ENCODE measurements at places on chromosomes 7 and 10.

GRCh38 chr10:96699613-96700012 lies 20.7 kb downstream of the PIK3AP1 start:
- DNase-seq: no peak

DNA sequence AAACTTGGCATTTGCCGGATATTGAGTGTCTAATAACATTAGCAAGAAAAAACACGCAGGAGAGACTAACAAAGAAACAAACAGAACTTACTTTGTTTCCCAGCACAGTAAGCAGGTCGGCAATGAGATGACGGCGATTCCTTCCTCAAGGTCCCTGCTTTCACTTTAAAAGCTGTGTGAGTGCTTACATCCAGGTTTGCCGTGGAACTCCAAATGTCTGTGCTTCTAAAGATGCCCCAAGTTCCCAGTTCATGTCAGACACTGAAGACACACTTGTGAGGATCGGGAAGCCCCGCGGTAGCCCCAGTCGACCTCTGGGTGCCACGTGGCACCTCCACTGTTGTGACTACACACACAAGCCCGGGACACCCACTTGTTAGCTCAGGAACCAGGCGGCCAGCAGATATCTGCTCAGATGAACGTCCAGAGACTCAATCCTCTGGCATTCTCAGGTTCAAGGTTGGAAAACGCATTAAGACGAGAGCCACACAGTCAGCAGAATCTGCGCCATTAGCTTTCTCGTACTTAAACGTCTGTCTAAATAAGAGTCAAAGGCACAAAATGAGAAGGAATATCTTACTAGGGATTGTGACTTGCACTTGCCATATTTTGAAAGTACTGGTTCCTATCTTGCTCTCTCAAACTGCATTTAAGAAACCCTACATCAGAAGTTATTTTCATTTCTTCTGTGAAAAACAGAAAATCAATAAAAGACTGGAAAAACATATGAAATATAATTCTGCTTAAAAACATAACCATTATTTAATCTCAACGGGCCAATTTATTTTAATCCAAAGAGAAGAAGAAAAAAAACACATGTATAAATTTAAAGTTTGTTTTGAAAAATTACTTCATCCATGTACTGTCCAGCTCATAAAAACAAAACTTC lies 207.6 kb upstream of the KLF14 start:
- DNase-seq: peak; percentile 50

GRCh38 chr10:14421941-14422340 lies 91.2 kb upstream of the FRMD4A start:
- DNase-seq: no peak

DNA sequence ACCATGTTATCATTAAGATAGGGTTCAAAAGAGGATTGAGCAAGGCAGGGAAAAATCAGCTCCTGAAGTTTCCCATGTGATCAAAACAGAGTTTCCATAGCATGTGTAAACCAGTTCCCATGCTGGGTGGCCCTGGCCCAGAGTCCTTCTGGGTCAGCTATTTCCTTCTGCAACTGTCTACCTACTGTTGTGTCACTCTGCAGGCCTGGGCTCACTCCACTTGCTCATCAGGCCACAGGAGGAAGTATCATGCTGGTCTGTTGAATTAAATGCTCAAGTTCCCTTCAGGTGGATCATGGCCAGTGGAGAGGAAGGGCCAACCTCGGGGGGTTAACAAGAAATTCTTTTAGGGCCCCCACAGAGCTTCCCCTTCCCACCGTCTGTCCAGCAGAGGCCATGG lies 104.7 kb downstream of the GFRA1 start:
- DNase-seq: no peak

DNA sequence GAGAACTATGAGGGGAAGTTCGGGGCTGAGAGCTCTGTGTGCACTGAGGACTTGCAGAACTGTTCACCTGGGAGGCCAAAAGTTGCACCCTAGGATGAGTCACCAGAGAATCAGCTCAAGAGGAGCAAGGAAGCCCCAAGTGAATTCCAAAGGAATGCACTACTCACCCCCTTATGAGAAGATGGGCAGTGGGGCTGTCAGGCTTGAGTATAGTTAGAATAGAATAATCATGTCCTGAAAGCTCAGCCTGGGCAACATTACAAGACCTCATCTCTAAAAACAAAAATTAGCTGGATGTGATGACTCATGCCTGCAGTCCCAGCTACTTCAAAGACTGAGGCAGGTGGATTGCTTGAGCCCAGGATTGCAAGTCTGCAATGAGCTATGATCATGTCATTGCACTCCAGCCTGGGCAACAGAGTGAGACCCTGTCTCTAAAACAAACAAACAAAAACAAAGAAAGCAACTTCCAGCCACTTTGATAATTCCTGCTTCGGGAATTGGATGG lies 30.0 kb downstream of the MAP3K8 start:
- no peak for DNase-seq

DNA sequence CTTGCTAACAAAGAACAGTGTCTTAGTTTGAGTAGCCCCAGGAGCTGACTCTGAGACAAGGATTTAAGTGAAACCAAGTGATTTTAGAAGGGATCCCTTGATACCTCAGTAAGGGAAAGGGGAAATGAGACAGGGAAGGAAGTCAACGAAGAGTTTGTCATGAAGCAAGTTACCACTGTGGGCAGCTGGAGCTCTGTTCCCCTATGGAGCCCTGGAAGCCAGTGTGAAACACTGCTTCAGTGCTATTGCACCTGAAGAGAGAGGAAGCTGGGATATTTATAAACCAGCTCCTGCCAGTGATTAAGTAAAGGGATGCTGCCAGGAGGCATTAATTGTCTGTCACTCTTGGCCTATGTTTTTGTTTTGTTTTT lies 58.9 kb upstream of the WAPL start:
- DNase-seq: no peak

DNA sequence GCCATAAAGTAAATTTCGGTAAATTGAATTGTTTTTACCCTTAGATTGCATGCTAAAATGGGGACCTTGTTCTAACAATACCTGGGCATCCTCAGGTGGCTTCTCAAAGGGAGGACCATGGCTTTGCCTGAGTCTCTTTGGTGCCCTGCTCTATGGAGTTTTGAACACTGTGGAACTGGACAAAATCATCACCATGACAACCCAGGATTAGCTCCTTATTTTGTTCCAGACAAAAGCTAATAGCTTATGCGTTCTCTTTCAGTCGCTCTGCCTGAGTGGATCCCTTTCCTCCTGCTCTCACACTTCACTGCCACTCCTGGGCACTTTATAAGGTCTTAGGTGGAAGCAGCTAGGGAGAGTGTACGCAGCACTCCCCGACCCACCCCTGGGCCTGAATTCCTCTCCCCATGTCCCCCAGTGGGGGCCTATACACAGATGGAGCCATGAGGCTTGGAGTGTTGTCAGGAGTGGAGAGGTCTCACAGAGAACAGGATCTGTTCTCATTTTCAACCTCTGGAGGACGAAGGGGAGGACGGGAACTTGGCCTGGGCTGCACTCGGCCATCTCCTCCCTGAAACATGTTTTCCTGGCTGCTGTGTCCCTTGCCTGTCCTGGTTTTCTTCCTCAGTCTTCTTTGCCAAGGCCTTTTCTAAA lies 19.0 kb downstream of the ADCYAP1R1 start:
- DNase-seq: no peak

- DNase-seq: no peak
Observed at GRCh38 chr7:33061282-33061937, 1.2 kb downstream of the NT5C3A start.

GRCh38 chr7:131608116-131608500 lies 51.7 kb upstream of the PODXL start:
- no peak for DNase-seq

- no peak for DNase-seq
Observed at GRCh38 chr10:69477968-69478597, 26.8 kb downstream of the TSPAN15 start.

DNA sequence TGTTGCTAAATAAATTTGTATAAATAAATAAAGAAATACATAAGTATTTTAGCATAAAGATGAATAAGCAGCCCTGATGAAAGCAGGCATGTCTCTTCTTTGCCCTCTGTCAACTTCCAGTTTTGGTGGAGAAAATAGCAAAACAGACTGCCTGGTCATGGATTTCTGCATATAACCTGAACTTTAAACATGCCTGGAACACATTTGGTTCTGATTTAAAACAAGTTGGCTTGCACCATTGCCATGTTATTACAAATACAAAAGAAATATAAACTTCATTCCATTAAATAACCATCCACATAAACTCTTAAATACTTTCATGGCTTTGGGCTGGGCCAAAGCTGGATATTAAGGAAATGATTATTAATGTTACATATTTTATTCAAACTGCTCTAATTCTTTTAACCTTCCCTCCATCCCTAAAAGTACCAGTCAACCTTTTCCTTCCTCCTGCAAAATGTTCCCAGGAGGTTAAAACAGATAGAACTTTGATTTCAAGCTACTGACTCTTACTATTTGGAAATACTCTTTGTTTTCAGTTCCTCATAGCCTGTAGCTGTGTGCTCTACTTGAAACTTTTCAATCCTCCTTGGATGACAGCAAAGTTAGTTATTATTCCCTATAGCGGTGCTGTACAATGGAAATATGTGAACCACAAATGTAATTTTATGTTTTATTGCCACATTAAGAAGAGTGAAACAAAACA lies 96.3 kb downstream of the BICC1 start:
- DNase-seq: no peak

DNA sequence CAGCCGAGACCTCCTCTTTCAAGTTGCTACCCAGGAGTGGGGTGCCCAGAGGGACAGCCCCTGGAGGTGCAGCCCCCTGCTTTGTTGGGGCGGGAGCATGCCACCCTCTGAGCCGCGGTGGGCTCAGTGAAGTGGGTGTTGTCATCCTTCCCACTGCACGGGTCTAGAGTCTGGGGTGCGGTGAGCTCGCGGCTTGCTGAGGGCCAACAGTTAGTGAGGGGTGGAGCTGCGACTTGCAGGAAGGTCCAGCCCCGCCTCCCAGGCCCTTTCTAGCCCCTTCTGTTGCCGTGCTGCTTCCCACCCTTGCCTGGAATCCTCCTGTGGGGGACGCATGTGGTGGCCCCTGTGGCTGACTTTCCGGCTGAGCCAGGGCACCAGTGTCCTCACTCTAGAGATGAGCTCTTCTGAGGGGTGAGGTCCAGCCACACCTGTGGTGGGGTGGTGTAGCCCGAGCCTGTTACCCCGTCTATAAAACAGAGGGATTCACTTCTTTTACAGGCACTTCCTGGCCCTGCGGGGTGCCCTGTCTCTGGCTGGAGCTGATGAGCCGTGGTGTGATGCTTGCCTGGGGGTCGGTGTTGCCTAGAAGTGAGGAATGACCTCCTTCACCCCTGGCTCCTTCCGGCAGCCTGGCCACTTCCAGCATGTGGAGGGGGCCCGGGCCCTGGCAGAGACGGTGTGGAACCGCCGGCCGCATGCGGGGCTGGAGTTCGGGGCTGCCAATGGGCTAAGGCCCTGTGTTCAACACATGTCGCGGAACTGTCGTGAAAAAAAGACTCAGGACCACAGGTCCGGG lies 127.9 kb downstream of the FAM53B start:
- no peak for DNase-seq

GRCh38 chr10:103929381-103929921 lies 11.5 kb upstream of the STN1 start:
- DNase-seq: no peak

- no peak for DNase-seq
Observed at GRCh38 chr7:119562839-119563238, 710.1 kb upstream of the KCND2 start.

DNA sequence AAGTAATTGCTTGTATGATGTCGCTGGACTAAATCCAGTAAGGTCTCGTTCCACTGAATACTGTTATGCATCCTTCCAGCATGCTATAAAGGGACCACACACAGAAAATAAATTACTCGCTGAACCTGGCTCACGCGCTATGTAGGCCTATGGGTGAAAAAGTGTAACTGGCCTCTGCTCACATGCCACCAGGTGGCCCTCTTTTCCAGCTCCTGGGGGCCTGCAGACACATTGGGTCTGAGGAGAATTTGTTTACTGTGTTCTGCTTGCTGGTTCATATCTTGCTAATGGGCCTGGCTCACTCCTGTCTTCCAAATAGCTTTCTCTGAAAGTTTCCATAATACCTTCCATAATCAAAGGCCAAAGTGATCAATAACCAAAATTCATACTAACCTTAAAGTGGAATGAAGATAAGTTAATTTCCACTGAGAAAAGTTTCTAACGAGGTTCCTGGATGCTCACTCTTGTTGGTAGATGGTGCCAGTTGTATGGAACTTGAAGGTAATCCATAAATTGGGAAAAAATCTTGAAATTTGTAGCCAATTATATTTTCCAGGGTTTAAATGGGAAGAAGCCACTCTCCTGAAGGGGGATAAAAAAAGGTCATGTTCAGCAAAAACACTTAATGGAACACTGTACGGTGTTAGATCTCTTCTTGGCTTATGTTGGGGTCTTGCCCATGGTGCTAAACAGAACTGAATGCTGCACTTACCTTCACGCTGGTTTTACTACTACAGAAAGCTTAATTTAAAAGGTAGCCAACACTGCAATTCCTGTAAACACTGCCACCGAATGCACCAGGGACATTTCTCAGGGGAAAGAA lies 27.0 kb upstream of the ZPBP start:
- DNase-seq: no peak

DNA sequence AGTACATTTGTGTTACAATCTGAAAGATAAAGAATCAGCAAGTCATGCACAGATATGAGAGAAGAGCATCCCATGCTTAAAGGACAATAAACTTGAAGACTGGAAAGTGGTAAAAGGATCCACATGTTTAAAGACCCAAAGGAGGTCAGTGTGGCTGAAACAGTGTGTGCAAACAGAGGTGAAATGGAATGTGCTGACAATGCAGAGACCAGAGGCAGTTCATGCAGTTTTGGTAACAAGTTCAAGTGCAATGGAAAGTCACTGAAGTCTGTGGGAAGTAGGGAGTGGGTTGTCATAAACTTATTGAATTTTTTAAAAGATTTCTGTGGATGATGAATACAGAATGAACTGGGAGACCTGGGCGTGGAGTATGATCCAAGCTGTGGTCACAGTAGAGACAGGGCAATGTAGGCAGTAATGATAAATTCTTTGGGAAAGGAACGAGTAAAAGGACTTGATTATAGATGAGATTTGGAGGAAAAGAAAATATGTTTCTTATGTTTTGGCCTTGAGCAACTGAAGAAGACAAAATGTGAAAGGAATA lies 408.0 kb downstream of the HGF start:
- no peak for DNase-seq

DNA sequence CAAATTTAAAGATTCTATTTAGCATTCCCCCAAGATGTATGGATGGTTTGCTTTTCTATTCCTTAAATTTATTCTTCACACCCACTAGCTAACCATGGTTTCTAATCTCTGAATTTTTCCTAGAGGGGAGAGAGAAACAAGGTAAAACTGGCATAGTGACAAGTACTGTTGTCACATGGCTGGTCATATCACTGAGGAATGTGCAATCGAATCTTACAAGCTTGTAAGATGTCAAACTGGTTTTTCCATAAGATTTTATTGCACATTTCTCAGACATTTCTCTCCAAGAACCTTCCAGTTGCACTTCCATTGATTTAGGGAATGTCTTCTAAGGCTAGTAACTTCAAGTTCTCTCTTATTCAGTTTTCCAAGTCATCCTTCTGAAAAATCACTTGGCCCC lies 89.8 kb downstream of the MBL2 start:
- DNase-seq: no peak

DNA sequence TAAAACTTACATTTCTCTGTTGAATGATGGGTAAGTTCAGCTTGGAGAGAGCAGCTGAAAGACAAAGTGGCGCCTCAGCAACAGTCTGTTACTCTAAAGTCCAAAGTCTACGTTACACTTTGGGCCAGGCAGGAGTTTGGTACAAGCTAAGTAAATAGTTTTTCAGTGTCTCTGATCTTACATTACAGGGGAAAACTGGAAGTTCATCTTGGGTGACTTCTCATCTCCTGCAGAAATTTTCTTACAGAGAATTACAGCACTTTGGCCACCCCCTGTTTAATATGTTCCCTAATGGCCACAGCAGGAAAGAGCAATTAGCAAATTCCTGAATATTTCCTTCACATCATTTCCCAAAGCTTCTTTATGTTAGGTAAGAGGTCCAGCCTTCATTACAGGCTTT lies 67.1 kb downstream of the ABCC2 start:
- DNase-seq: no peak
